ENCODE measurements at places on chromosomes 11 and 22.

GRCh38 chr22:17514084-17514483 lies 49.2 kb upstream of the SLC25A18 start:
- DNase-seq = no peak

GRCh38 chr11:68525930-68526329 lies 65.4 kb downstream of the PPP6R3 start:
- DNase-seq = no peak

DNA sequence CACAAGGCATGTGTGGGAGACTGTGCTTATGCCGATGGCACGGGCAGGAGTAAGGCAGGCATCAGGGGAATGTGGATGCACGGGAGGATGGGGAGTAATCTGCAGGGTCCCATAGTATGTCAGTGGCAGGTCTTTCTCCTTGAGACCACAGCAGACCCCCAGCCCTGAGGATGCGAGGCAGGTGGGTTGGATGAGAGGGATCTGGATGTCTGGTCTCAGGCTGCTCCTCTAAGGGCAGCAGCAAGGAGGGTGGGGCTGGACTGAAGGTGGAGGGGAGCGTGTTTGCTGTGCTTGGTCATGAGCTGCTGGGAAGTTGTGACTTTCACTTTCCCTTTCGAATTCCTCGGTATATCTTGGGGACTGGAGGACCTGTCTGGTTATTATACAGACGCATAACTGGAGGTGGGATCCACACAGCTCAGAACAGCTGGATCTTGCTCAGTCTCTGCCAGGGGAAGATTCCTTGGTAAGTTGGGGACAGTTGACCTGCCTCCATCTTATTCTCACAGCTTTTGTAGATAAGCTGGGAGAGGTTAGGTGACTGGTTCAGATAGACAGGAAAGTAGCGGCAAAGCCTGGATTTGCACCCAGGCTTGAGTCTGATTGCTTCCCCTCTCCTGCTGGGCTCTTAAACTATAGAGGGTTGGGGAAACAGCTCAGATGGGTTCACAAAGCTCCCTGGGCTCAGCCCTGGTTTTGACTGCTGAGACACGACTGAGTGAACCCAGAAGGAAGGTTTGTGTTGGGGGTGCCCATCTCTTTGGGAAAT lies at the start of gene APOL1:
Gene APOL1, plus strand, starts transcription at position 380 of the 769 bp plus-strand sequence. CDS start 1,823 bp downstream, outside the sequence.
- peak; percentile 78 for DNase-seq

DNA sequence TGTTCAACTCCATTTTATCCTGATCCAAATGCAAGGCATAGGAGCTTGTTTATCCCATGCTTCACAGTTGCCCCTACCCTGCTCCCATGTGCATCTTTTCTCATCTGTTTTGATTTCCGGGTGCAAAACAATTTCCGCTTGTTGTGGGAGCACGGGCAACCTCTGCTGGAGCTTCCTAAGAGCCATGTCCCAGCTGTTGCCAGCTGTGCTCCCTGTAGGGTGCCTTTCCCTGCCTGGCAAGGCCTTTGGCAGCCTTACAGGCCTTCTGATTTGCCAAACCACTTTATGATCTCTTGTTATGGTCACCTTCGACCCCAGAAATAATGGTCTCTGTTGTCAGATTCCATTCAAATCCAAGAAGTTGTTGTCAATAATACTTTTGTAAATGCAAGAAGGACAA lies 1038.5 kb downstream of the OPCML start:
- no peak for DNase-seq

DNA sequence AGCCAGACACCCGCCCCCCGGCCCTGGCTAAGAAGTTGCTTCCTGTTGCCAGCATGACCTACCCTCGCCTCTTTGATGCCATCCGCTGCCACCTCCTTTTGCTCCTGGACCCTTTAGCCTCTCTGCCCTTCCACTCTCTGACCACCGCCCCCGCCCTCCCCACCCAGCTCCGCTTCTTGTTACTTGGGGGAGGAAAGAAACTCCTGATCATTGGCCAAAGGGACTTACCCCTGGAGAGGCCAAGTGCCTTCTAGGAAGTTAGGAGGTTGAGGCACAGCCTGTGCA lies at the start of gene PRR33:
Gene PRR33, minus strand, starts transcription at position 65 of the 285 bp plus-strand sequence. CDS start 1,311 bp downstream, outside the sequence.
- DNase-seq = no peak
